ENCODE measurements at places on chromosomes 12 and 14.

GRCh38 chr12:105573574-105573973, 243.1 kb downstream of the C12orf75 start:
- no peak for DNase-seq

GRCh38 chr12:93857279-93857938, 180.2 kb downstream of the CRADD start:
- DNase-seq: no peak

DNA sequence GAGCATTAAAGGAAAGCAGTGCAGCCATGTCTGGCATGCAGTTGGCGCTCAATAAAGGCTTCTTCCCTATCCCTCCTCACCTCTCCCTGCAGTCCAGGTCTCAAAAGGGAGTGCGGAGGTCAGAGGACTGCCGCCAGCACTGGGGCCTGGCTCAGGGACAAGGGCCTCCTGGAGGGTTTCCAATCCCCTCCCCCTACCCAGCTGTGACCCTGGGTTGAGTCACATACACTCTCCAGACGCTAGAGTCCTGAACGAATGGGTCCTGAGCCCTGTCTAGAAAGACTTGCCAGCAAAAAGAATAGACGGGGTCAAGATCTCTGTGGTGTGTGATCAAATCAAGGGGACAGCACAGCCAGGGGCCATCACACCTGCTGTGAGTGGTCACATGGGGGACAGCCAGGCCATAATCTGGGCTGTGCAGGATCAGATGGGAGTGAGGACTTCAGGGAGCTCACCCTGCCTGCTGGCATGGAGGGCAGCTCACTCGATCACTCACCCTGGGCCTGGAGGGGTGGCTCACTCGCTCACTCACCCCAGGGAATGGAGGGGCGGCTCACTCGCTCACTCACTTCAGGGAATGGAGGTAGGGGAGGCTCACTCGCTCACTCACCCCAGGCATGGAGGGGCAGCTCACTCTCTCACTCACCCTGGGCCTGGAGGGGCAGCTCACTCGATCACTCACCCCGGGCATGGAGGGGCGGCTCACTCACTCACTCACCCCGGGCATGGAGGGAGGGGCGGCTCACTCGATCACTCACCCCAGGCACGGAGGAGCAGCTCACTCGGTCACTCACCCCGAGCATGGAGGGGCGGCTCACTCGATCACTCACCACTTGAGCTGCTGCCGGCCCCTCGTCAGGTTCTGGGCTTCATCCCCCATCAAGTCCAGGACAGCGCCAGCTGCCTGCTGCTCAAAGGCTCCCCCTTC, 12.8 kb downstream of the CFAP73 start:
- no peak for DNase-seq

GRCh38 chr14:80425686-80426085, 214.4 kb upstream of the DIO2 start:
- DNase-seq: no peak

GRCh38 chr14:22824711-22825359, 4.9 kb upstream of the MRPL52 start:
- DNase-seq: no peak

GRCh38 chr14:94036313-94037167, 10.4 kb downstream of the OTUB2 start:
- DNase-seq: peak; percentile 64

GRCh38 chr12:70852416-70853150, 68.0 kb downstream of the PTPRR start:
- no peak for DNase-seq

GRCh38 chr14:52012635-52013034, 23.3 kb downstream of the RTRAF start:
- no peak for DNase-seq

DNA sequence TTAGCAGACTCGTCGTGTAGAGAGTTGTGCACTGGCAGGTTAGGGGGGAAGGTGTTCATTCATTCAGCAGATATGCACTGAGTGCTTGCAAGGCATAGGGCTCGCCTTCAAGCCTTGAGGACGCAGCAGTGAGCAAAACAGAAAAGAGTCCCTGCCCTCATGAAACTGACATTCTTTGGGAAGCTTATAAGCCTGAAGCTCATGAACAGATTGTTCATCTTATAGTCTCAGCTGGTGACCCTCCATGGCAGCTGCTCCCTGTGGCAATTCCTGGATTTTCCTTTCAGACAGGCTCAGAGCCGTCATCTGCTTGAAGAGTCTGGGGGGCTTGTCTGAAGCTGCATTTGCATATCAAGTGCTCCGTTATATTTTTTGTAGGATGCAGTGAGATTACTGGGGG, 148.4 kb downstream of the PRKCH start:
- DNase-seq: no peak

DNA sequence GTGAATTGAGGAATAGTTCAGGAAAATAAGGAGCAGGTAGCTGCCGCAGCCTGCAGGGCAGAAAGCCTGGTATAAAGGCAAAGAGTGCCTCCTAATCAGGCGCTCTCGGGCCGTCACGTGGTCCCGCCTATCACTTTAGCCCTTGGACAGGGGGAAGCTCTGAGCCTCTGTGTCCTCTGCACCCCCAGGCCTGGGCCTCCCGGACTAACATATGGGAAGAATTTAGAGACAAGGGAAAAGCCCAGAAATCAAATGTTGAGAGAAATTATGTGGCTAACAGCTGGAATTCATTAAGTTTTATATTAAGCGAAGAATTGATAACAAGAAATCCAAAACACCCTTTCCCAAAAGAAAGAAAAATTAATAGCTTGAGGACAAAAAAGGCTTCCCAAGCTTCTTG, 417.7 kb downstream of the ATP23 start:
- no peak for DNase-seq

DNA sequence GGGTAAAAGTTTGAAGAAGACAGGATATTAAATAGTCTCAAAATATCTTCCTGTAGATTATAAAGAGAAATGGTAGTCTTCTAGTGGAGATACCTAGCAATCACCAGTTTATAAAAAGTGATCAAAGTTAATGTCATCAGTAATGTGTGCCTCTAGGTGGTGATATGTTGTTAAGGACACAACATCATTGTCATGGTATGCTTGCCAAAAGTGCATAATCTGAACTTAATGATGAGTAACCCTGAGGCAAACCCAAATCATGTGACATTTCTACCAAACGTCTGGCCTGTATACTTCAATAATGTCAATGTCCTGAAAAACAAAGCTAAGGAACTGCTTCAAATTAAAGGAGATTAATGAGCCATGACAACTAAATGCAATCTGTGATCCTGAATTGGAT, 214.7 kb downstream of the PHLDA1 start:
- no peak for DNase-seq

- DNase-seq: no peak
Measured at GRCh38 chr14:29603696-29604095, 324.0 kb downstream of the PRKD1 start.

DNA sequence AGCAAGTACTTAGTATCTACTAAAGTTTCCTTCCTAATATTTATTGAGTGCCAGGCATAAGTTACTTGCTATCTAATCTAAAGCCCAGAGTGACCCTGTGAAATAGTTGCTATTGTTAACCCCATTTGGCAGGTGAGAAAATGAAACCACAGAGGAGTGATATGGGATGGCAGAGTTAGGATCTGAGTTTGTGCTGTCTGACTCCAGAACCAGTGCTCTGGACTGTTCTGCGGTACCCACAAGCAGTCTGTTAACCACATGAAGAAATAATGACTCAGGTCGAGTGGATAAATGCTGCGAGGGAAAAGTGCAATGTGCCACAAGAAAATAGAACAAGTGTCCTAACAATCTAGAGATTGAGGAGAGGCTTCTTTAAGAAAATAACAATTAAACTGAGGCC, 60.7 kb upstream of the GZMB start:
- no peak for DNase-seq

- DNase-seq: no peak
Measured at GRCh38 chr12:46518169-46518568, 145.6 kb upstream of the SLC38A2 start.

Measured in activated CD4-positive, alpha-beta T cell treated with anti-CD3 and anti-CD28 coated beads for 4 hours (primary cell).